ENCODE measurements at places on chromosomes 1 and 21. TPM values are rescaled to one million over a fixed set of nuclear protein-coding genes. Genes with fewer than 3 reads are reported as not detected.

The CD1E gene
- total RNA-seq: not detected

The SIPA1L2 gene
- total RNA-seq: 11.8 TPM

The ALDH4A1 gene
- total RNA-seq: 16.4 TPM

The KRTAP27-1 gene
- total RNA-seq: not detected

The SPRR3 gene
- total RNA-seq: not detected

The SPRR2F gene
- total RNA-seq: not detected

The TPTE gene
- not detected for total RNA-seq

The CACNA1S gene
- not detected for total RNA-seq

All from dermis microvascular lymphatic vessel endothelial cell (primary cell).